Stimulated activated CD8-positive, alpha-beta memory T cell treated with anti-CD3 and anti-CD28 coated beads, Interleukin-15, amount 100 ng/mL, for 24 hours (primary cell): ENCODE measurements at places on chromosomes 11 and 22.

DNA sequence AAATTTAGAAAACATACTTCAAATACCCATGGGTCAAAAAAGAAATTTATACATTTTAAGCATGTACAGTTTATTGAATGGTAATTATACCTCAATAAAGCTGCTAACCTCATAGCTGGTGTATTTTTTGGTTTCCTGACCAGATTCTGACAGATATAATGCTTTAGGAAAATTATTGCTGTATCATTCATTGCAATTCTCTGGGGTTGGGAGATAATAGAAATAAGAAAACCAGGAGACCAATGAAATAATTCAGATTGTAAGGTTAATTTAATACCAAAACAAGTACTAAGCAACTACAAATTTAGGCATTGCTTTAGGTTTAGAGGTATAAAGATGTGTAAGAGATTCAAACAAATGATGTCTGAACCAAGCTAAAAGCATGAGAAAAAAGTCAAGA lies 120.1 kb downstream of the ENTHD1 start:
- DNase-seq, result no peak

GRCh38 chr11:73271936-73272679 lies at the start of gene P2RY6:
Gene P2RY6, plus strand, starts transcription at chr11:73272338. Its CDS starts 24,181 bp downstream, at chr11:73296519.
- no peak for DNase-seq

DNA sequence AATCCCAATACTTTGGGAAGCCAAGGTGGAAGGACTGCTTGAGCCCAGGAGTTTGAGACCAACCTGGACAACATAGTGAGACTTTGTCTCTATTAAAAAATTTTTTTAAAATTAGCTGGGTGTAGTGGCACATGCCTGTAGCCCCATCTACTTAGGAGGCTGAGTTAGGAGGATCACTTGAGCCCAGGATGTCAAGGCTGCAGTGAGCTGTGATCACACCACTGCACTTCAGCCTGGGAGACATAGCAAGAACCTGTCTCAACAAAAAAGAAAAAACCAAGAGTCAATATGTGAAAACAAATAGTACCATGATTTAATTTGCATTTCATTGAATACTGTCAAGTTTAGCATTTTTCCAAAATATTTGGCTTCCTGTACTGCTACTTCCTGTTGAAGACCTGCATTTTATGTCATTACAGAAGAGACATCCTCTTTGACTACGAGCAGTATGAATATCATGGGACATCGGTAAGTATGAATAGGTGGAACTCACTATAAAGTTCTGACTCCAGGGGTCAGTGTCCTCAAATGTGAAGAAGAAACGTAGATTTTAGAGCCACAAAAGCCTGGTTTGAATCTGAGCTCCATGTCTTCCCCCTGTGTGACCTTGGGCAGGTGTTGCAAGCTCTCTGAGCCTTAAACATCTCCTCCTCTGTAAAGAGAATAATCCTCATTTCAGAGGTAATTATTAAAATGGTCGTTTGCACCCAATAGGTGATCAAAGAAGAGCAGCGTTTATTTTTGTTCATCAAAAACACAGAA lies 16.0 kb downstream of the CDC45 start:
- no peak for DNase-seq

DNA sequence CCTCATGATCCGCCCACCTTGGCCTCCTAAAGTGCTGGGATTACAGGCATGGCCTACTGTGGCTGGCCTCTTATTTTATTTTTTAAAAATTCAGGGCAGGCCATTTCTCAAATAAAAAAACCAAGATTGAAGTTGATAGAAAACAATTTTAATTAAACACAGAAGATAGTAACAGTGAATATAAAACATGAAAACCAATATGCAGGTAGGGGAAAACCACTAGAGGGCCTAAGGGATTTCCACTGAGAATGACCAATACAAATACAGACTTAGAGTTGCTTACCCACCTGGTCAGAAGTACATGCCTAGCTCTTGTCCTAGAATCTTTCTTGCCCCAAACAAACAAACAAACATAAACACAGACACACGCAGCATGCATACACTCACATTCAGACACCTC lies 1.7 kb upstream of the RTCB start:
- no peak for DNase-seq

DNA sequence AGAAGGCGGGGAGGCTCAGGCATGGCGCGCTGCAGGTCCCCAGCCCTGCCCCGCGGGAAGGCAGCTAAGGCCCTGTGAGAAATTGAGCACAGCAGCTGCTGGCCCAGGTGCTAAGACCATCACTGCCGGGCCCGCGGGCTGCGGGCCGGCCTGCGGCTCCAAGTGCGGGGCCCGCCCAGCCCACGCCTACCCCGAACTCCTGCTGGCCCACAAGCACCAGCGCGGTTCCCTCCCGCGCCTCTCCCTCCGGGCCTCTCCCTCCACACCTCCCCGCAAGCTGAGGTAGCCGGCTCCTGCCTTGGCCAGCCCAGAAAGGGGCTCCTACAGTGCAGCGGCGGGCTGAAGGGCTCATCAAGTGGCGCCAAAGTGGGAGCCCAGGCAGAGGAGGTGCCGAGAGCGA lies 4.6 kb upstream of the RDX start:
- no peak for DNase-seq

- no peak for DNase-seq
These were observed 87.2 kb downstream of the LARGE2 start for GRCh38 chr11:46009647-46010046.

- no peak for DNase-seq
These were observed 80.3 kb downstream of the ALX4 start for GRCh38 chr11:44229624-44230023.

GRCh38 chr11:77289737-77290136 lies 11.7 kb downstream of the GDPD4 start:
- no peak for DNase-seq
